ENCODE measurements at places on chromosomes 11 and 22. TPM values are rescaled to one million over a fixed set of nuclear protein-coding genes. Genes with fewer than 3 reads are reported as not detected.

DEFB131B gene
- total RNA-seq, result not detected

TSPAN18 gene
- total RNA-seq, result 2.3 TPM

FADS1 gene
- 162 TPM for total RNA-seq

RASL10A gene
- 0.87 TPM for total RNA-seq

LINC01488 gene
- total RNA-seq, result not detected

PRR33 gene
- total RNA-seq, result not detected

APOA5 gene
- not detected for total RNA-seq

TMEM9B gene
- 34.3 TPM for total RNA-seq

P2RX6 gene
- total RNA-seq, result 0.84 TPM

PIK3IP1 gene
- 1.2 TPM for total RNA-seq

FOSL1 gene
- total RNA-seq, result 130 TPM

GGT5 gene
- 4.6 TPM for total RNA-seq
